ENCODE measurements at places on chromosomes 4 and X.

GRCh38 chr4:6619116-6619465, 21.4 kb upstream of the MRFAP1 start:
- DNase-seq = no peak

GRCh38 chr4:163157157-163157556, 9.5 kb downstream of the NAF1 start:
- no peak for DNase-seq

DNA sequence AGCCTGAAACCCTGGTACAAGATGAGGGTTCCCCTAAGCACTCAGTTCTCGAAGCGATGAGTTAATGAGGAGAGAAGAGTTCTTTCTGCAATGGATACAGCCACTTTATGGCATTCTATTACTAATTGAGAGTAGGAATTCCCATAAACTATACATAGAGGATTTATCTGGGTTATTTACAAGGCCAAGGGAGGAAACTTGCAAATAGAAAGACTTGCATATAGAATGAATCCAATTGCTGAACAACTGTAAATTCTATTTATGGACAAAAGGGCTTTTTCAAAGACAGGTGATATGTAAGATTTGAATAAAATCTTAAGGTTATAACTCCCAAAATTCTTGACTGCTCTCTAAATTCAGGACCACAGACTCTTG, 182.2 kb downstream of the PPARGC1A start:
- DNase-seq = no peak

- no peak for DNase-seq
Observed at GRCh38 chr4:26321373-26322221, 783 bp downstream of the RBPJ start.

DNA sequence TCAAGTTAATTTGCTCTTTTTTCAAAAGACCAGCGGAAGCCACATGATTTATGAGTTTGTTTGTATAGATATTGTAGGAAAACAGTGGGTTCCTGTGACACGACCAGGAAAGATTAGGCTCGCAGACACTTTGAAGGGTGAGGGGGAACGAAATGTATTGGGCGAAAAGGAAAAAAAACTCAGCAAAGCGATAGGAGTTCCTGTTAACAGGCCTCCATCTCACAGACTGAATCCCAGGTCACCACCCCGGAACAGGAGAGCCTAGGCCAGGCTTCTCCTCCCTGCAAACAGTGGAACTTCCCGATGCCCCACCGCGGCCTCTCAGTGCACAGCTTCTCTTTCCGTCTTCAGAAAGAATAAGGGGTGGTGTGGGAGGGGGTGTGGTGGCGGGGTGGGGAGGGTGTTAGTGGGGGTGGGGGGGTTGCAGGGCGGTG, 181.8 kb upstream of the GPRIN3 start:
- DNase-seq = no peak

- DNase-seq = no peak
Observed at GRCh38 chrX:86322913-86323312, 174.7 kb downstream of the DACH2 start.

GRCh38 chr4:6873291-6873690, 36.3 kb upstream of the TBC1D14 start:
- no peak for DNase-seq

GRCh38 chr4:35697210-35697736, 547.0 kb downstream of the ARAP2 start:
- no peak for DNase-seq

DNA sequence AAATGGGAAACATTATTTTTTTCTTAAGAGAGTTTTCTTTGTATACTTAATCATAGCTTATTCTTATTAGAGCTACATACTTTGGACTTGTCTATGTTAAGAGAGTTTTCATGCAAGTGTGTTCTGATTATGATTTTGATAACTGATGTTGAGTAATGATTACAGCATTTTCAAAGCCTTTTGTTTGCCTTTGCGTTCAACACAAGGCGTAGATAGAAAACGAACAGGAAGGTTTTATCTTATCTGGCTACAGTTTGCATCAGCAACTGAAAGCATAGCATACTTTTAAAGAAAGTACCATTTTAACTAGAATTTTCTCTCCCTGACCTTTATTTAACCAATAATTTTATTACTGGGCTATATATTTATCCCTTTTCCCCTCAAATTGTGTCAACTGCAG, 51.6 kb upstream of the PDLIM5 start:
- no peak for DNase-seq

DNA sequence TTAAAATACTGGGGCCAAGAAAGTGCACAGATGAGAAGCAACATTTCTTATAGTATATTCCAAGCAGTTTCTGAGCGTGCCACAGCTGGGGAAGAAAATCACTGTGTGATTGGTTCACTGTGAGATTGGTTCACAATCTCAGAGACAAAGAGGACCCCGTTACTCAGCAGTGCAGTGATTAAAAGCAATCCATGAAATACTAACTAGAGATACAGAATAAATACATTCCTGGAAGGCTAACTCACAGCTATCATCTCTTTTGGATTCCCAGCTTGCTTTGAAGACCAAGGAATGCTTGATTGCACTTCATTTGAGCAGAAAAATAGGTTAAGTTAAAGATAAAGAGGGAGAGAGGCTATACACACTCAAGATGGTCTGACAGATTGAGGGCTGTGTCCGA, 132.1 kb upstream of the RAPGEF2 start:
- no peak for DNase-seq

- no peak for DNase-seq
Observed at GRCh38 chr4:176654565-176655216, 138.0 kb downstream of the VEGFC start.

GRCh38 chr4:92447255-92447905, 143.6 kb downstream of the GRID2 start:
- DNase-seq = no peak

GRCh38 chr4:185965426-185966384, 103.3 kb upstream of the TLR3 start:
- DNase-seq = no peak

DNA sequence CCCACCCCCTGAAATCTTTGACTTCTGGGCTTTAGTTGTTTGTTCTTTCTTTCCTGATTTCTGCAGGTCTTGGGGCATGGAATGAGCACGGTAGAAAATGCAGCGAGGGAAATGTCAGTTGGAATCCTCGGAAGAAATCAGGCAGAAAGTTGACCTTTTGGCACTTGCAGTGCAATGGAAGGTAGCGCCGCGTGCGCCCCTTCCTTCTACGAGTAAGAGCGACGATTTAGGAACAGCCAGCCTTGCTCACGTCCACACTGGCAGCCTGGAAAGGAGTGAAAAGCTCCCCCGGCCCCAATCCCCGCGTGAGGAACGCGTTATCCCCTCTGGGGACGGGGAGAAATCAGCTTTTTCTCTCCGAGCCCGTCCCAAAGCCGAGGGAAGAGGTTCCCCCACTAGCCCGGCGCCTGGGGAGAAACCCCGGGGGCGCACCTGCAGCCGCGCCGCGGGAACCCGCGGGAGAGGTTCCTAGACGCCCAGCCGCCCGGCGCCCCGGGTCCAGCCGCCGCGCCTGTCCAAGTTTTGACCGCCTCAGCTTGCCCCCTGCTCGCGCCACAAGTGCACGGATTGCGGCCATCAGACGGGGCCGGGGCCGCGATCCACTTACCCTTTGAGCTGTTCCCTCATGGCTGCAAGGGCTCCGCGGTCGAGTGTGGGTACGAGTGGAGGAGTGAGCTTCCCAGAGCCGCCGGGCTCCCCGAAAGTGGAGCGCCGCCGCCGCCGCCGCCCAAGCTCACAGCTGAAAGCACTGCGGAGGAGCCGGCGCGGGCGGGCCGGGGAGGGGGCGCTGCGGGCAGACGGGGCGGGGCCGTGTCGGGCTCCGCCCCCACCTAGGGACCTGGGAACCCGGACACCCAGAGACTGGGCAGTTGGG, 194.6 kb upstream of the FTHL17 start:
- DNase-seq = peak; percentile 30

GRCh38 chr4:140884431-140885058, 128.4 kb upstream of the TBC1D9 start:
- DNase-seq = peak; percentile 19

DNA sequence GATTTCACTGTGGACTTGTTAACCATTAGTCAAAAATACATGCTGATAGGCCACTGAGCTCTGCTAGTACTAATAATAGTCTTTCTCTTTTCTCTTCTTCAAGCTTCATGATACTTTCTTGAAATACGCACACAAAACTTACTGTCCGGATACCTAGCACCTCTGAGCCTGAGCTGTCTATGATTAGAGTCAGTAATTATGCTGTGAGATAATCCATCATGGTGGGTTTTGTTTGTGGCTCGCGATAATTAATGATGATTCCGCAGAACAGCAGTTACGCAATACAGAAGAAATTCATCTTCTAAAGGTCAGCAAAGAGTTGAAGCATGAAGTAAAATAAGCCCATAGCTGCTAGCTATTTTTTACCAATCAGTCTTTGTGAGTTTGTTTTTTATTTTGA, 511.5 kb upstream of the GALNT7 start:
- DNase-seq = no peak

GRCh38 chr4:56146956-56147355, 198.2 kb downstream of the CEP135 start:
- DNase-seq = no peak

- no peak for DNase-seq
Observed at GRCh38 chrX:138777230-138777629, 65.7 kb upstream of the FGF13 start.

GRCh38 chr4:41613386-41613785, 75.4 kb downstream of the LIMCH1 start:
- DNase-seq = no peak

GRCh38 chrX:117838581-117839331, 277.9 kb downstream of the KLHL13 start:
- DNase-seq = no peak

- no peak for DNase-seq
Observed at GRCh38 chr4:88169298-88169697, 10.9 kb upstream of the ABCG2 start.

DNA sequence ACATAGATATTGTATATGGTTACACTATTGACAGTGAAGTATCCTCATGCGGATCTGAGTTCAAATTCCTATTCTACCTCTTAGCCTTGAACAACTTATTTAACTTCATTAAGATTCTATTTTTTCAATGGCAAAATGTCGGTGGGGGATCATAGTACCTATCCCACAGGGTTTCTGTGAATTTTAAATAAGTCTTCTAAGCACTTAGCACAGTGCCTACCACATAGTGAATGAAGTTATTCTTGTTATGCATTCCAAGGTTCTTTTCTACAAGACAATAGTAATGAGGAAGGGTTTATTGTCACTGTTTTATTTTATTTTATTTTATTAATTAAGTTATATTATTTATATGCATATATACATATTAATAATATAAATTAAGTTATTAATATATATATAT, 8.8 kb upstream of the ENAM start:
- no peak for DNase-seq

GRCh38 chr4:55089916-55090315, 35.5 kb downstream of the KDR start:
- no peak for DNase-seq

All from NCI-H510A treated with DMSO at 0.1 percent for 48 hours (cell line).